ENCODE measurements at places on chromosomes 12 and 14. TPM values are rescaled to one million over a fixed set of nuclear protein-coding genes. Genes with fewer than 3 reads are reported as not detected.
A peak's percentile ranks its signal among the peaks of the same experiment; 100 is the strongest.

The GPR162 gene
- 10.8 TPM for total RNA-seq

The ETNK1 gene
- total RNA-seq, result 105 TPM

DNA sequence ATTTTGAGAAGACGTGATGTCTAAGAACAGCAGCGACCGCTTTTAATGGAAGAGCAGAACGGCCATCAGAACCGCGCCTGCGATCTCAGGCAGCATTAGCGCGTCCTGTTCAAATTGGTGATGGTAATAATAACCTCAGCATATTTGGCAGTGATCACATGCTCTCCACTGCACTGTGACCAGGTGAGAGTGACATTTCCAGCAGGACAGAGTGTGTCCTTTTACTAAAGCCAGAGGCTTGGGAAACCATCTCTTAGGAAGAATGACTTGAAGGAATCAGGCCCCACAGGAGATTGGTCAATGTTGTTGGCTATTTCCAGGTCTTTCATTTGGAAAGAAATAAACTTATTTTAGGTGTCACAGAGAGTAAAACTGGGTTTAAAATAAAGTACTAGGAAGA lies 51.4 kb upstream of the FBXO21 start:
- peaks cover 26% of the 10 kb centered on the region for H3K27me3 ChIP-seq
- DNase-seq, result no peak
- no peaks in the 10 kb centered on the region for H3K4me1 ChIP-seq
- no peak overlapping the region for H3K4me3 ChIP-seq
- no peaks in the 10 kb centered on the region for H3K36me3 ChIP-seq

- no peaks in the 10 kb centered on the region for H3K36me3 ChIP-seq
- DNase-seq, result no peak
- H3K27ac ChIP-seq, result peak overlapping the region; percentile 67
- H3K27me3 ChIP-seq, result no peaks in the 10 kb centered on the region
Observed at GRCh38 chr14:68940614-68941185, 38.4 kb downstream of the ACTN1 start.
